ENCODE measurements at places on chromosomes 3 and 15.

GRCh38 chr3:102643546-102643945, 208.7 kb downstream of the ZPLD1 start:
- no peak for DNase-seq

GRCh38 chr15:89578146-89578545, 2.9 kb downstream of the TICRR start:
- no peak for DNase-seq

GRCh38 chr3:43792904-43793303, 102.2 kb downstream of the ABHD5 start:
- DNase-seq: no peak

DNA sequence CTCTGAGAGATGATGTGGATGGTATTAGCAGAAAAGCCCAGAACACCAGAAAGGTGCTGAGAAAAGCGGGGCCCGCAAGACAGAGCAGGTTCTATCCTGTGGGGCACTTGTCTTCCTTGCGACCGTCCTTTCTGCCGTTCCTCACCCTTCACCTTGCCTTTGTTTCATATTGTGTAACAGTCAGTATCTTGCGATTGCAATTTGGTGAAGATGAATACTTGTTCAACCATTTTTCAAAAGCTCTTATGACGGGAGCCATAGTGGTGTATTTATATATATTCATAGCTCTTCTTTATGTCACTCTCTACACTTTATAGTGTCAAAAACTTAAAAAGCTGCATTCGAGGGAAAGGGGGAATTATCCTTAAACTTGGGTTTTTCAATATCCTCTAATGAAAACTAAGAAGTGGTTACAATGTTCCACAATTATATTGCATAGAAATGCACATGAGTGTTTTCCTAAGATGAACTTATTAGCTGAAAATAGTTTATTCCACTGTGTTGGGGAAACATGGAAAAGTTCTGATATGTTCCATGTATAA, 797 bp downstream of the MAP3K13 start:
- no peak for DNase-seq

DNA sequence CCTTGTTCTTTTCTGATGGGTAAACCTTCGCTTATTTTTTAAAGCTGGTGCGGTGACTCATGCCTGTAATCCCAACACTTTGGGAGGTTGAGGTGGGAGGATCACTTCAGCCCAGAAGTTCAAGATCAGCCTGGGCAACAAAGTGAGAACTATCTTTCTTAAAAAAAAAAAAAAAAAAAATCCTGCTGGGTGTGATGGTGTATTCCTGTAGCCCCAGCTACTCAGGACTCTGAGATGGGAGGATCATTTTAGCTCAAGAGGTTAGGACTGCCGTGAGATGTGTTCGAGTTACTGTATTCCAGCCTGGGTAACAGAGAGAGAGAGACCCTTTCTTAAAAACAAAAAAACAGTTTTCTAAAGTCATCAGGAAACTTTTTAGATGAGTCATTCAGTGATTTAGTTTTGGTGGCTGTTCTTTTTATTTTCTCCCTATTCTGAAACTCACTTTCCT, 37.7 kb downstream of the SLMAP start:
- DNase-seq: no peak

- no peak for DNase-seq
Measured at GRCh38 chr3:42908675-42909074, 2.7 kb downstream of the ZNF662 start.

GRCh38 chr15:63203451-63204090, 14.2 kb downstream of the RAB8B start:
- DNase-seq: peak; percentile 27

- DNase-seq: no peak
Measured at GRCh38 chr3:52784021-52784621, 6.7 kb downstream of the ITIH1 start.

GRCh38 chr15:90095521-90095959, 6.7 kb downstream of the IDH2 start:
- no peak for DNase-seq

- peak; percentile 49 for DNase-seq
Measured at GRCh38 chr15:39629371-39629770, 48.5 kb downstream of the THBS1 start.

DNA sequence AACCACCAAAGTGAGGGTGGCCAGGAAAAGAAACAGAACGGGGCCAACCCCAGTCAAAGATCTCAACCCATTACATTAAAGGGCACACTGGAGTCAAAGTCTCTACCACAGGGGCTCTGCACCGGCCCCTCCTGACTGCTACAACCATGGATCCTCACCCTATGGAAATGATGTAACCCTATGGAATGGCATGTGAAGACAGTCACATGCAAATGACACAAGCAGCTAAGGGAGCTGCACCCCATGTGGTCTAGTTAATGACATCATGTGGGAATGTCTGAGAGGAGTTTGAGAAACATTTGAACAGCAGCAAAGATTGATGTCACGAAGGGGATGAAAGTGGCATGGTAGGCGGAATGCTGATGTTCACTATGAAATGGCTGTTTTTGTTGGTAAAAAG, 298.2 kb upstream of the SLCO3A1 start:
- no peak for DNase-seq

DNA sequence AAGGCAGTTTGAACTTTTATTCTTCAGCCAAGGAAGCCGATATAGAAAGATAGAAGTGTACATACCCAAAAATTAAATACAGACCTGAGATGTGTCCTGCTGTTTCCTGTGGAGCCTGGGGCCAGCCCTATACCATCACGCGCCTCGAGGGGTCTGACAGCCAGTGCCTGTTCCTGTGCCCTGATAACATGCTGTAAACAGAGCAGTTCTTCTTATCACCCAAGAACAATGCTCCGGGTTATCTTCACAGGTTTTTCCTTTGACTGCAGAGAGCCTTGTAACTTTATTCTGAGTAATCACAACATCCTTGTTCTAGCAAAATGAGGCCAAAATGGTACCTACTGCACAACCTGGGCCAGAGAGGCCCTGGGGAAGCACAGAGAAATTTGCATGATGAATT, 289.7 kb upstream of the CHRM5 start:
- DNase-seq: no peak

- no peak for DNase-seq
Measured at GRCh38 chr3:191296041-191296541, 33.1 kb upstream of the CCDC50 start.

DNA sequence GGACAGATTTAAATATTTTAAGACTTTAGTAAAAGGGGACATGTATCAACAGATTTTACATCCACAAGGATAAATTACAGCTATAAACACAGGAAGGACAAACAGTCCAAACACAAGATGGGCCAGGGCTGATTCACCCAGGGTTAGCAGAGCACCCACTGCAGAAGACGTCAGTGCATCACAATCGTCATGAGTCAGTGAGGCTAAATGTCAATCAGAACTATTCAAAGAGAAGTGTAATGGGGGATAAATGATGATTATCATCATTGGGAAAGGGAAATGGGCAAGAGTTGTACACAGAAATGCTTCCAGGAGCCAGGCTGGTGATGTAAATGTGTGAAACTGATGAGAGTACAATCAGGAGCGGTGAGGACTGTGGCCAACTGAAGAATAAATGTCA, 226.8 kb downstream of the PLCL2 start:
- DNase-seq: no peak

GRCh38 chr15:39543651-39544050, 37.2 kb upstream of the THBS1 start:
- DNase-seq: no peak

Measured in activated CD8-positive, alpha-beta memory T cell treated with anti-CD3 and anti-CD28 coated beads for 1 hour (primary cell).